Calu3 (cell line): ENCODE measurements at places on chromosomes 6 and 20. TPM values are rescaled to one million over a fixed set of nuclear protein-coding genes. Genes with fewer than 3 reads are reported as not detected.

- DNase-seq = no peak
These were observed 108.1 kb downstream of the FAM50B start for GRCh38 chr6:3957321-3957720.

PSORS1C2 gene
- total RNA-seq = not detected in 2 replicates

HEY2 gene
- total RNA-seq = 0.47 and 0.64 TPM in 2 replicates

RNF114 gene
- 72.3 and 93.9 TPM in 2 replicates for total RNA-seq

DNA sequence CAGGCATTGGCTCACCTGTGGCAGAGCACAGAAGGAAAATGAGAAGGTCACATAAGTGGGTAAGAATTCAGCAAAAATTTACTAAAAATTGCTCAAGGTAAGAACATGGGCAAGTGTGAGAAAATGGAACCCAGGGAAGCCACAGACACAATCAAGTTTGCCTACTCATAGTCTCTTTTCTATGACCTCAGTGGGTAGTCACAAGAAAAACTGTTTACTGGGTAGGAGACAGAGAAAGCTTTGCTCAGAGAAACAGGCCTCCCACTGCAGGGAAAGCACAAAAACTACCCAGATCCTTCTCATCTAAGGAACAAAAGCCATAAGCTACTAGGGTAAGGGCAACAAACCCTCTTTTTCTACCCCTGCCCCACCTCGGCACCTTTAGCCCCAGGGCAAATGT lies 35.2 kb downstream of the FAM184A start:
- no peak for DNase-seq

- no peak for DNase-seq
These were observed 3.6 kb upstream of the BPIFB1 start for GRCh38 chr20:33279261-33279910.

GRCh38 chr6:79269877-79270276 lies 35.4 kb upstream of the HMGN3 start:
- DNase-seq = no peak

SPATA25 gene
- 3.8 and 5.8 TPM in 2 replicates for total RNA-seq

SNAP25 gene
- total RNA-seq = 0.73 and 0.83 TPM in 2 replicates

BMP6 gene
- 0.17 and 0.27 TPM in 2 replicates for total RNA-seq

COX4I2 gene
- total RNA-seq = not detected in 2 replicates

DNA sequence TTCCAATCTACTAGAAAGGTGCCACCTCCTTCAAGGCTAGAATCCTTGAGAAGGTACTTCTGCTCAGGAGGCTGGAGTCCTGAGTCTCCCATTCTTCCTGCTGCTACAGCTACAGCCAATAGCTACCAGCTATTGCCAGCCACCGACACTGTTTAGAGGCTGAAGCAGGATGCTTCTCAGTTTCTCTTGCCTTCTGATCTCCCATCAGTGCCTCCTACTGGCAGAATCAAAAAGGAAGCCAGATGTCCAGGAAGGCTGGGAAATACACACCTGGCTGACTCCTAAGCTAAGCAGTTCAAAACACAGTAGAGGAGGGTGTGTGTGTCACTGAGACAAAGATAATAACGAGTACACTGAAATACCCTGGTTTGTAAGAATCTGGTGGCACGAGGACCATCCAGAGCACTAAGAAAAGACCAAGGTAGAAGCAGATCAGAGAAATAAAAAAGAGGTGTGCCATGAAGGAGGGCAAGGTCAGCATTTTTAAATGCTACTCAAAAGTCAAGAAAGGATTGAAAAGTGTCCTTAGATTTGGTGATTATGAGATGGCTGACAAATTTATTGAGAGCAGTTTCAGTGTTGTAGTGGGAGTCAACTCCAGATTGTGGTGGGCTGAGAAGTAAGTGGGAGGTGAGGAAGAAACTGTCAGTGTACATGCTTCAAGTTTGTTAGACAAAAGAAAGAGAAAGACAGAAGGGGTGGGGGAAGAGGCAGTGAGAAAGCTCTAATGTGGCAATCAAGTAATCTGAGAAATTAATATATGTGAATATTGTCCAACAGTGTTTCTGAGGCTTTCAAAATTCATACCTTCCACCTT lies 2.3 kb upstream of the HLA-DMA start:
- DNase-seq = peak; percentile 51

GRCh38 chr6:1231941-1232340 lies 80.0 kb upstream of the FOXQ1 start:
- DNase-seq = no peak

DNA sequence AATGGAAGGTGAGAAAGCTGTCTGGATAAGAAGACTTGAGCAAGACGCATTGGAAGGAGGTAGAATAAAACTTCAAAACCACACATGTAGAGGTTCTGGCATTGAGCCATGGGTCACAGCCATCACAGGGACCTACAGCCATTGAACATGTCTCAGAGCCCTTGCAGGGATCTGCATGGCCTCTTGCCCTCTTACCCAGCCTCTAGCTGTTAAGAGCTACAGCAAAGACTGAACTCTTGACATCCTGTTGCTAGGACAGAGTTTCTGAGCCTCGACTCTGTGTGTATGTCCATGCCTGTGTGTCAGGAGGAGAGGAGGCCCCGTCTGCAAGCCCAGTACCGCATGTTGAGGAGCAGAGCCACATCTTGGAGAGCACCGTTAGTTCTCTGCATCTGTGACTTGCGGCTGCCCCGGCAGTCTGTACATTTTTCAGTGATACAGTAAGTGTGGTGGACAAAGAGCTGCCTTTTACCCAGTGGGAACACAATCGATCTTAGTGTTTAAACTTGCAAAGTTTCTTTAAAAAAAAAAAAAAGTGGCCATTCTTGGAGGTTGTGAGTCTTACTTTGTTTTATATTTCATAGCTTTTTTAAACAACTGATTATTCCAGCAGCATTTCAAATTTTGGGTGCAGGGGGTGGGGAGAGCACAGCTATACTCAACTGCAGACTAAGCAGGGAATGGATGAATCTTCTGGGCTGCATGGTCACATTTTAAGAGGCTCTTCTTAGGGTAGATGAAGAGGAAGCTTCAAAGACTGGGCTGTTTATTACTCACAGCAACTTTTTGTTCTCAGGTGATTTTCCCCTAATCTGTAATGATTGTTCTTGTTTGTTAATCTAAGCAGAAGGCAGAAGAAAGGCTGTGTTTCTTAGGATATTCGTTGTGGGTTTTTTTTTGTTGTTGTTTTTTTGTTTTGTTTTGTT lies 88.5 kb downstream of the TBC1D7 start:
- no peak for DNase-seq

DNA sequence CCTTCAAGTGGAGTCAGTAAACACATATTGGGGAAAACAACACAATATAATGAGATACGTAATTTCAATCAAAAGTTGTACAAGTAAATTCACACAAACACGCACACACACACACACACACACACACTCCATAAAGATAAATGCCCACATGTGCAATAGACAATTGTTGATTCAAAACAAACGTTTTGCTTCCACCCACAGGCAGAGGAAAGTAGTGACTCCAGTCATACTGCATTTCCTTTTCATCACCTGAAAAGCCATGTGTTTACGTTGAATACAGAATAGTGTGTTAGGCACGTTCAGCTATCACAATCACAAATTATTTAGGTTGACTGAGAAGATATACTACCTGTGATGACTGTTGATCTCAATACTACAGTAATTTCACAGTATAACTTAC lies 443.8 kb upstream of the MANEA start:
- peak; percentile 14 for DNase-seq

- DNase-seq = no peak
These were observed 119.0 kb upstream of the MCHR2 start for GRCh38 chr6:100112855-100113508.
